ENCODE measurements at places on chromosomes 1 and 21.

GRCh38 chr21:45019076-45019886, 55.1 kb upstream of the ADARB1 start:
- DNase-seq: peak; percentile 80

- DNase-seq: no peak
Observed at GRCh38 chr1:161402446-161402845, 34.8 kb upstream of the CFAP126 start.

DNA sequence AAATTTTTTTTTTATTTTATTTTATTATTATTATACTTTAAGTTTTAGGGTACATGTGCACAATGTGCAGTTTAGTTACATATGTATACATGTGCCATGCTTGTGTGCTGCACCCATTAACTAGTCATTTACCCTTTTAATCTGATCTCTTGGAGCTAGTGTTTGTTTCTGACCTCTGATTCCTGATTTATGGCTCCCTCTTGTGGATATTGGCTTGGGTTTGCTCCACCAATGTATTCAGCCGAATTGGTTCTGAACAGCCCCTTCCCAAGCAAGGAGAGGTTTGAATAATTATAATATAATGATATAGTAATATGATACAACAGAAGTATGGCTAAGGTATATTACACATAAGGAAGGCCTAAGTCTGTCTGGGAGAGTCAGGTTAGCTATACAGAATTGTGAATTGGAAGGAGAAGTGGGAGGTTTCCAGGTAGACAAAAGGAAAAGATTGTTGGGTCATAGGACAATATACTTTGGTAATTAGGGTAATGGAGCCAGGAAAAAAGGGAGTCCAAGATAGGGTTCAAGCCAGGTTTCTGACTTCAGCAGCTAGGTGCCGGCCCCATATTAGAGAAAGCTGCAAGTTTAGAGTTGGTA, 53.1 kb upstream of the HMCN1 start:
- DNase-seq: peak; percentile 41

- DNase-seq: no peak
Observed at GRCh38 chr1:230231774-230232145, 164.7 kb downstream of the GALNT2 start.

DNA sequence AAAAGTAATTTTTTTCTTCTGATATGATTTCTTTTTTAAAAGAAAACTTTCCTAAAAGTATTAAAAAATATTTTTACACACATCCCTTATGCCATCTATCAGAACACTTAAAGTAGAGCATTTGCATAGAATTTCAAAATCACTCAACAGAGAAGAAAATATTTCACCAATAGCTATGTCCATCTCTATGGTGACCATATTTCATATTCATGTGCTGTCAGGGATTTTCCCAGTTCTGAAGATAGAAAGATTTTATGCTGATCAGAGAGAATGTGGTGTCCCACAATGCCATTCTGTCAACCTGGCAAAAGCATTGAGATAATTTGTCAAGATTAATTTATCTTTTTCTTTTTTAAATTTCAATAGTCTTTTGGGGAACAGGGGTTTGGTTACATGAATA, 87.0 kb downstream of the C4BPA start:
- DNase-seq: no peak

DNA sequence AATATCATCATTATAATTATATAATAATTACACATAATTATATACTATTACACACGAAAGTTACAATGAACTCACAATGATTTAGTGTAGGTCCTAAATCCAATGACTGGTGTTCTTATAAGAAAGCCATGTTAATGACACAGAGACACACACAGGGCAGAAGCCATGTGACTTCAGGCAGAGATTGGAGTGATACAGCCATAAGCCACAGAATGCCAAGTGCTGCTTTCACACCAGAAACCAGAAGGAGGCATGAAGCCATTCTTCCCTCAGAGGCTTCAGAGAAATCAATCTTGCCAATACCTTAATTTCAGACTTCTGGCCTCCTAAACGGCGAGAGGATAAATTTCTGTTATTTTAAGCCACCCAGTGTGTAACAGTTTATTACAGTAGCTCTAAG, 147.4 kb upstream of the KRTAP19-8 start:
- DNase-seq: no peak
